ENCODE measurements at places on chromosomes 6 and 20.

- no peak for DNase-seq
These were observed 26.2 kb downstream of the SLC16A10 start for GRCh38 chr6:111113336-111114086.

DNA sequence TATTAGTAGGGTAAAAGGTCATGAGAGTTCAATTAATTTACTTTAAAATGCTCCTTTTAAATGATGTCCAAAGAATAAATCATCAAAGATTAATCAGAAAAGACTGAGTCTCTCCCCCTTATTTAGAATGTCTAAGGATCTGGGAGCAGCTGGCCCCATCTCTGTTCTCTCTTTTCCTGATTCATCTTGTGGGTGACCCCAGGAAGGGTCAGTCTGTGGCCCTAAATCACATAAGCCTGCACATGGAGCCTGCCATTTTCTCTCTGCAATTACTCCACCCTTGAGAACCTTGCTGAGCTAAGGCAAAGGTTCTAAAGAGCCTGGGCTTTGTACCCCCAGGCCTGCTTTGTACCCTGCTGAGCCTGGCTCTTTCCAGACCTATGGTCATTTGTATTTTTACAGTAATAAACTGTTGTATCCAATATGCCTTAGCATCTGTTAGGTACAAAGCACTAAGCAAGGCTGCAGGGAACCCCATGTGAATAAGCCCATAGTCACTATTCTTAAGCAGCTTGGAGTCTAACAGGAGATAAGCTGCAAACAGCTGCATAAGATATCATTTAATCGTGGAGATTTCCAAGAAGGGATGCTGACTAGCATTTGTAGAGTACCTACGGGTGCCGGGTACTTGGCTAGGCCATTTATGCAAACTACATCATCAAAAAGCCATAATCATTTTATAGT is 431.0 kb upstream of the MARCKS start:
- DNase-seq: no peak

- DNase-seq: no peak
These were observed 198.3 kb downstream of the JARID2 start for GRCh38 chr6:15444081-15444731.

DNA sequence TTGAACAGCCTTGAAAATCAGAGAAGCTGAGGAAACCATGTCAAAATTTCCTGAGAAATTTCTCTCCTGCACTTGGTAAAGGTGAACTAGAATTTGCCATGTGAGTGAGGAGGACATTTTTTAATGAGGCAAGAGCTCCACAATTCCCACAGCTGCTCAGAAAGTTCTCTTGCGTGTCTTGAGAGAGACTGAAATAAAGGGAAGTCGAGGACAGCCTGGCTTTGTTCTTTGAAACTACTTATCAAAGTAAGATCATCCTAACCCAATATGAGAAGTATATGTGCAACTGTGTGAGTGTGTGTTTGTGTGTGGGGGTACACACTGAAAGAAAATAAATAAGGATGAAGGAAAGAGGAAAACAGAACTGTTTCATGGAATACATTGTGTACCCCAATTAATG is 163.4 kb downstream of the SLC24A3 start:
- no peak for DNase-seq

GRCh38 chr6:129485746-129486145 is 224.2 kb downstream of the ARHGAP18 start:
- DNase-seq: no peak

- DNase-seq: no peak
These were observed 53.1 kb upstream of the EIF2S2 start for GRCh38 chr20:34165018-34165619.

DNA sequence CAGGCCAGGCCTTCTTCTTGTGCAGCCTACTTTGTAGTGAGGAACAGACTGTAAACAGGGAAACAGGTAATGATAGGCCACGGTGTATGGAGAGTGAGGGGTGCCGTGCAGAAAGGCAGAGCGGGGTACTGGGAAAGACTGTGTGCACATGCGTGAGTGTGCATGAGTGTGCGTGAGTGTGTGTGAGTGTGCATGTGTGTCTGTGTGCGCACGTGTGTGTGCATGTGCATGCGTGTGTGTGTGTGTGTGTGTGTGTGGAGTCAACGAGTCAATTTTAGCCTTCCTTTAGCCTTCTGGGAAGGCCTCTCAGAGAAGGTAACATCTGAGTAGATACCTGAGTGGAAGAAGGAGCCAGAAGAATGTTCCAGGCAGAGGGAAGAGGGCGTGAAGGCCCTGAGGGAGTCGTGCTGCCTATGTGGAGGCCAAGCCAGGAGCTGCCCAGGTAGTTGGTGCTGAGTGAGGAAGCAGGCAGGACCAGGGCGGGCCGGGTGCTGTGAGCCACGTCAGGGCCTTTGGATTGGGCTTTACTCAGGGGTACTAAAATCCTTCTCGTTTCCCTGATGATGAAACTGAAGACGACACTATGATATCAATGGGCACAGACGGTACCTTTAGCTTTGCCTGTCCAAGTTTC is 6.3 kb downstream of the APCDD1L start:
- no peak for DNase-seq

GRCh38 chr20:925516-925915 is 9.4 kb upstream of the ANGPT4 start:
- no peak for DNase-seq

DNA sequence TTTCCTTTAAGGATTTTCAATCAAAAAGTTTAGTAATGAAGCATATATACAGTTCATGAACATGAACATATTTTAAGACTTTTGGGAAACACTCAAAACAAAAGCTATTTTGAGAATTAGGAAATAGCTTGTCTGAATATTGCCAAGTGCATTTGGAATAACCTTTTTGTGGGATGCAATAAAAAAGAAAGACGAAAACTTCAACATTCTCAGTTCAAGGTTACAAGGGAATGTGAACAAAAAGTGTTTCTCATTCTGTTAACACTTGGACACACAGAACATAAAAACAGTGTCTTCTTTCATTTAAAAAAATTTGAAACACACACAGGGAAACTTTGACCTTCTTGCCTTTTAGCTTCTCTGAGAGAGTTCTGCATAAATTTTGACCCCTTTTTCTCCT is 72.7 kb upstream of the TCF21 start:
- no peak for DNase-seq

DNA sequence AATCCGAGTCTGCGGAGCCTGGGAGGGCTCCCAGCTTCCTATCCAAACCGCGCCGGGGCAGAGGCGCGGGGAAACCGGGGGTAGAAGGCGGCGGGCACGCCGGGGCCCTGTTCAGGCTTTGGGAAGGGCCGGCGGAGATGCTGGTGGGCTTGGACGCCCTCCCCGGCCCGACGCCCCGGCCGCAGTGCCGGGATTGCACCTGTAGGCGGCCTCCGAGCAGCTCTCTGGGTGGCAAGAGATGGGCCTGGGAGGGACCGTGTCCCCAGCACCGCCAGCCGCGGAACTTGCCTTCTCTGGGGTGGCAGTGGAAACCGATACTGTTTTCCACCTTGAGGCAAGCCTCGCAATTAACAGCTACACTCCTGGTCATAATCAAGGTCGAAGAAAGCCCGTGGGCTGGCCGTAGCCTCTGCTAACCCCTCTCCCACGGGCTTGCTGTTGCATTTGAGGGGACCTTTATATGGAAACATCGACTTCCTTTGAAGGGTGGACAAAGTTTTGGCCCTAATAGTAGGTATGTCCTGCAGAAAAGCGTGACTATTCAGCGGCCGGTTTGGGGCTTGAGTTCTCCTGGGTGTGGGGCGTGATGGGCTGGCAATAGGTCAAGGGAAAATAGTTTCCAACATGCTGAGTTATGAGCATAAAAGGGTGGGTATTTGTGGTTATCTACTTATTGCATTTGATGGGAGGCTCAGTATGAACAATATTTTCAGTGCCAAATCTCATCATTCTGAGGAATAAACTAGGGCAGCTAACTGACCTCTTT is 1.1 kb upstream of the JAG1 start:
- DNase-seq: peak; percentile 79
